Adrenal gland (tissue), 19 donors: ENCODE measurements at places on chromosomes 5 and 9. TPM values are rescaled to one million over a fixed set of nuclear protein-coding genes. Genes with fewer than 3 reads are reported as not detected.

DNA sequence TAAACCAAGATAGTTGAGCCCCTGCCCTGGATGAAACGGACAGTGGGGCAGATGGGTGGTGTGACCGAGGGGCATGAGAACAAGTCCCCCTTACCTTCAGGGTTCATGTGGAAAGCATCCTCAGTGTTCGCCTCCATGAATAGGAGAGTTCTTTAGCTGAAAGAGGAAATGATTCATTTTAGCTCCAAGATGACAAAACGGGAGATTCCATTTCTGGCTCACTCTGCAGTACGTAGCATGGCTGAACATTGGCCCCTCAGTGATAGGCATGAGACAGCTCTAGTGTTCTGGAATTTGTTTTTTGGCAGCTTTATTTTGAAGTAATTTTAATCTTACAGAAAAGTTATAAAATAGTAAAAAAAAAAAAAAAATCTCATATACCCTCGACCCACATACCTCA lies 70.2 kb upstream of the AGXT2 start:
- no peaks in the 10 kb centered on the region for H3K36me3 ChIP-seq
- H3K27ac ChIP-seq: no peak overlapping the region
- no peak for DNase-seq
- H3K4me3 ChIP-seq: no peak overlapping the region
- H3K4me1 ChIP-seq: no peaks in the 10 kb centered on the region

DNA sequence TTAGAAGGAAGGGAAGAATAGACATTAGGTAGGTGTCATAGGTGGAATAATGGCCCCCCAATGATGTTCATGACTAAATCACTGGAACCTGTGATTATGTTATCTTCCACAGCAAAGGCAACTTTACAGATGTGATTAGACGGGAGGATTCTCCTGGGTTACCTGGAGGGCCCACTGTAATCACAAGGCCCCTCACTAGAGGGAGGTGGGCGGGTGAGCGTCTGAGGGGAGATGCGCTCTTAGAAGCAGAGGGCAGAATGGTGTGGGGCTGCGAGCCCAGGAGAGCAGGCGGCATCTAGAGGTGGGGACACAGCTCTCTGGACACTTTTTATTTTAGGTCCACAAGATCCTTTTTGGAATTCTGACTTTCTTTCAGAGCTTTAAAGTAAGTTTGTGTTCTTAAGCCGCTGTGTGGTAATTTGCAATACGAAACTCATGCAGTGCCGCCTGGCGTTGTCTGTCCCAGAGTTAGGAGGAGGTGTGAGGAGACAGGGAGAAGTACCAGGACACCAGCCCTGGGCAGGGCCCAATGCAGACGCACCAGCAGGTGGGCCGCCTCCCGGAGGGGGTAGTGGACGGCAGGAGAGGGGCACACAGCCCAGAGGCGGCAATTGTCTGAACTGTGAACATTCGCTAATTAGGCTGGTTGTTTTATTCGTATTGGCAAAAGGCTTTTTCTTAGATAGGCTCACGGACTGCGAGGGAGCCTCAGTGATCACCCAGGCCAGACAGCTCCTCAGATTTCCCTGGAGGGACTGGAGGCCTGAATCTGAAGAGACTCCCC lies 51.1 kb upstream of the FANCC start:
- no peaks in the 10 kb centered on the region for H3K4me1 ChIP-seq
- peaks cover 4% of the 10 kb centered on the region for H3K27me3 ChIP-seq
- H3K4me3 ChIP-seq: no peak overlapping the region
- H3K27ac ChIP-seq: no peak overlapping the region
- H3K36me3 ChIP-seq: no peaks in the 10 kb centered on the region
- no peak for DNase-seq

DNA sequence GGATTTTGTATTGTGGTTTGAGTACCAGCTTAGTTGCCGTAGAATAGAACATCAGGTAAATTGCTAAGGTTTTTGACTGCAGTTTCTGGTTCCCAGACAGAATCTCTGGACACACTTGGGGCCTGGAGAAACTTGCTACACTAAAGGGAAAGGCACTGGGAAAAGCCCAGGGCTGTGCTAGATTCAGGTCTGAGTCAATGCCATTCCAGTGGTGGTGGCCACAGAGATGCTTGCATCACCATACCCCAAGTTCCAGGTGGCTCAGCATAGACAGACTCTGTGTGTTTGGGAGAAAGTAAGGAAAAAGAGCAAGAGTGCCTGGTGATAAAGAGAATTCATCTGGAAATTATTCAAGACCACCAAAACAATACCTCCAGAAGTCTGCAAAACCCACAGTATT lies 120.6 kb downstream of the HMHB1 start:
- H3K4me3 ChIP-seq: no peak overlapping the region
- no peaks in the 10 kb centered on the region for H3K36me3 ChIP-seq
- no peak overlapping the region for H3K27ac ChIP-seq
- no peak for DNase-seq

DNA sequence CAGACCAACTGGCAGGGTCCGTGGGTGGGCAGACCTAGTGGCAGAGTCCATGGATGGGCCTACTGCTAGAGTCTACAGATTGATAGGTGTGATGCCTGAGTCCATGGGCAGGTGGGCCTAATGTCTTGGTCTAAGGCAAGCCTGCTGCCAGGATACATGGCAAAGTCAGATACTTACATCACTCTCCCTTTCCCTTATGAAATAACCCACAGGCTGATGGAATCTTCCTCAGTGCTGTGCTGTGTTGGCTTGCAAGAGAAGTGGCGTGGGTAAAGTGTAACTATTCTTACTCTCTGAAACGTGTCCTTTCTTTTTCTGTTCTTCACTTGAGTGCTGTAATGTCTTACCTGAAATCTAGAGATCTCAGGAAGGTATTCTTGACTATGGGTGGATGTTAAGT lies 67.3 kb upstream of the ADRB2 start:
- no peaks in the 10 kb centered on the region for H3K27me3 ChIP-seq
- H3K4me1 ChIP-seq: no peaks in the 10 kb centered on the region
- no peak overlapping the region for H3K27ac ChIP-seq

The DIMT1 gene
- total RNA-seq: 22.6 TPM

The STOM gene
- 212 TPM for total RNA-seq

The HIGD2A gene
- 257 TPM for total RNA-seq

The PHYHD1 gene
- total RNA-seq: 20.2 TPM
